ENCODE measurements at places on chromosomes 1 and 21. TPM values are rescaled to one million over a fixed set of nuclear protein-coding genes. Genes with fewer than 3 reads are reported as not detected.
A peak's percentile ranks its signal among the peaks of the same experiment; 100 is the strongest.

DNA sequence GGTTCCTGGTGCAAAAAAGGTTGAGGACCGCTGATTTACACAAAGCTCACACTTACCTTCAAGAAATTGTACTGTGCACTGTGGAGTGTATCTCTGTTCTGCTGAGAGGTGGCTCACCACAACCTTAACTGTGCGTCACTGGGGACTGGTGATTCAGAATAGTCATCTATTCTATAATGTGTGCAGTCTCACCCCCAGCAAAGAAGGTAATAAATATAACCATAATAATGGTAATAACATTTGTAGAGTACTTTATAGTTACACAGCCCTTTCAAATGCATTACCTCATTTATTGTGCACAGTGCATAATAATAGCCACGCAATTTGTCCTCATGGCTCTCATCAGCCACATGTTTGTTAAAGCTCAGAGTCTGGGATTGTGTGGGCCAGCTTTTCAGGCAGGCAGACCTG, 59.4 kb upstream of the DUSP10 start:
- DNase-seq = no peak

GRCh38 chr1:25195835-25196234, 36.5 kb downstream of the SYF2 start:
- DNase-seq = no peak

DNA sequence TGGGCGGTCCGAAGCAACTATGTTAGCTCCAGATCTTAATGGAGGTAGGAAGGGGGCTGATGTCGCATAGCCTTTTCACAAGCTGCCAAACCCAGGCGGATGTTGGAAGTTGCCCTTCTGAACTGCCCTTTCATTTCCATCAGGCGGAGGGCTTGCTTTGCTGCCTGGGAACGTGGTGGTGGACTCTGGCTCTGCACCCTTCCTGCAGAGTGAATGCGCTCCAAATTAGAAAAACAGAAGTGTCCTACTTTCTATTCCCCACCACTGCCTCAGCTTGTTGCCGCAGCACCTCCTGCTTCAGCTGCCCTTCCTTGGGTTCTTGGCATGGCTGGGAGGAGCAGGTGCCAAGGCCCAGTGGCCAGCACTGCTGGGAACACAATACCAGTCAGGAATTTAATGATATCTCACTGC, 60.6 kb downstream of the AK4 start:
- DNase-seq = peak; percentile 46

DNA sequence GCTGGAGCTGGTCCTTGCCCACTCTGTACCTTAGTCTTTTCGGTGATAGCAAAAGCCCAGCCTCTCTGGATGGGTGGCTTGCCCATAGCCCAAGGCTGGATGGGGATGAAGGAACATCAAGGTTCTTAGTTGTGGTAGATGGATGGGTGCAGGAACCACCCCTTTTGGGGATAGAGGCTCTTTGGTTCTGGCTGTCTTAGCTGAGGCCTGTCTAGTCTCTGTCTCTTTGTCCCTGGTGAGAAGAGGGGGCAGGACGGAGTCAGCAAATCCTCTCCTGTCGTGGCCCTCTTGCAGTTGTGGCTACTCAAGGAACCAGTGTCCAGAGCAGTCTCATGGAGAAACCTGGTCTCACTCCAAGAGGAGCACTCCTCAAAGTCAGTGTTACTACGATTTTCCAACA, 8.5 kb downstream of the VANGL2 start:
- no peak for DNase-seq

DNA sequence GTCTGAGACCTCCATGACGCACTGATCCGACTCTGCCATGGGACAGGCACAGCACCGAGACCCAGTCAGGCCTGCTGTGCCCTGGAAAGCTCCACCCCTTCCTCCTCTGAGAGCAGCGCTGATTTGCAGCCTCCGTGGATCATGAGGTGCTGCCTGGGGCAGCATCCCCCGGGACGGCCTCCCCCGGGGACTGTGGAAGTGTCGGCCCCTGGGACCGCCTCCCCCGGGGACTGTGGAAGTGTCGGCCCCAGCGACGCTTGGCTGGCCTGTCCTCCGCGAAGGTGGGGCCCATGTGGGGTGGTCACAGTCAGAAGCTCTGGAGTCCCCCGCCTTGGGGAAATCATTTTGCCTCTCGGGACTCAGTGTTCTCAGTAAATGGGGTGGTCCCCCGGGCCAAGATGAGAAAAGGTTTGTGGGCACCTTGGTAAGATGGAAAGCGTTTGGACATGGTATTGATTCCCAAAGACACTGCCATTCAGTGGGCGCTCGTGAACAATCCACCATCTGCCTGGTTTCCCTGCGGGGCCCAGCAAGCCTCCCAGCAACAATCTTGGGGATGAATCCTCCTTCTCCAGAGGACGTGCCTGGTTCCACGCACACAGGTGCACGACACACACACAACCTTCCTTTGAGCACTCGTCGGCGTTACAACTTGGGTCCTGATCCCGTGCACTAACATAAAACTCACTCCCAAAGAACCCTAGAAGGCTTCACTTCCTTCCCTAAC, 3.0 kb downstream of the TFF2 start:
- DNase-seq = no peak

GRCh38 chr1:212520299-212520698, 87.6 kb downstream of the NENF start:
- no peak for DNase-seq

- no peak for DNase-seq
Observed at GRCh38 chr1:84721152-84721551, 30.9 kb upstream of the SSX2IP start.

DNA sequence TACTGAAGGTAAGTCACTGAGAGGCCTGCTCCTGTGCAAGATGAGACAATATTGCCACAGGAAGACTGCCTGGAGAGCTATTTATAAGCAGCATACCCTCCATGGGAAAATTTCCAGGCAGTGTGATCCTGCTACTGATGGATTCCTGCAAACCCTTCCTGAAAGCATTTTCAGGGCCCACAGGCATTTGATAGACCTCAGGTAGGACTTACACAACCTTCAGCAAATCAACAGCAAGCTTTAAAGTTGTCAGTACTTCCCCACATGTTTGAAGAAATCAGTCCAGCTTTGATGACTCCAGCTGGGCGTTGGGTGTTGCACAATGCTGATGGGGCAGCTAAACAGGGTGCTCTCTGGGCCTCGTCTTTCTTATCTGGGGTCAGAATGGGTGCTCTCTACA, 108.8 kb downstream of the PLXNA2 start:
- DNase-seq = no peak

DNA sequence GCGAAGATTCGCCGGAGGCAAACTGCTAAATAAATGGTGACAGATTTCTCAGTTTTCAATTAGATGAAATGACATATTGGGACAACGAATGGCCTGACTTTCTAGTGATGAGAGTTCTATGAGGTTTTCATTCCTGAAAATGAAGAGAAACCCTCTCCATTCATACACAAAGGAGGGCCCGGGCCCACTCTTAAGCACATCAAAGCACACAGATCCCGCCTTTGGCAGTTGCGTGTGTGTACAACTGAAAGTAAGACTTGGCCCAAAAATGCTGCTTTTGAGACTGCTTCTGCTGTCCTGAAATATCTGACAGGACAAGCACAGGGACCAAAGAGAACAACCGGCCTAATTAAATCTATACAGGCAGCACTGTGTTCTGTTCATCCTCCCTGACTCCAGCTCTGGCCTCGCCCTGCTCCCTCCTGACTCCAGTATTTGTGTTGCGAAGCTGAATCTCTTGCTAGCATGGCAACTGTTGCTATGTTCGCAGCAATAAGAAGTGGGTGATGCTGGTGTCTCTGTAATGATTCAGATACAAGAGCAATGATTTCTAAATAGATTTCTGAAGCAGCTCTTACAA, 7.4 kb downstream of the LRRC53 start:
- DNase-seq = no peak

GRCh38 chr1:145892486-145893087, 6.9 kb upstream of the ANKRD35 start:
- DNase-seq = no peak

GRCh38 chr1:243457363-243457982, 201.6 kb downstream of the SDCCAG8 start:
- no peak for DNase-seq

DNA sequence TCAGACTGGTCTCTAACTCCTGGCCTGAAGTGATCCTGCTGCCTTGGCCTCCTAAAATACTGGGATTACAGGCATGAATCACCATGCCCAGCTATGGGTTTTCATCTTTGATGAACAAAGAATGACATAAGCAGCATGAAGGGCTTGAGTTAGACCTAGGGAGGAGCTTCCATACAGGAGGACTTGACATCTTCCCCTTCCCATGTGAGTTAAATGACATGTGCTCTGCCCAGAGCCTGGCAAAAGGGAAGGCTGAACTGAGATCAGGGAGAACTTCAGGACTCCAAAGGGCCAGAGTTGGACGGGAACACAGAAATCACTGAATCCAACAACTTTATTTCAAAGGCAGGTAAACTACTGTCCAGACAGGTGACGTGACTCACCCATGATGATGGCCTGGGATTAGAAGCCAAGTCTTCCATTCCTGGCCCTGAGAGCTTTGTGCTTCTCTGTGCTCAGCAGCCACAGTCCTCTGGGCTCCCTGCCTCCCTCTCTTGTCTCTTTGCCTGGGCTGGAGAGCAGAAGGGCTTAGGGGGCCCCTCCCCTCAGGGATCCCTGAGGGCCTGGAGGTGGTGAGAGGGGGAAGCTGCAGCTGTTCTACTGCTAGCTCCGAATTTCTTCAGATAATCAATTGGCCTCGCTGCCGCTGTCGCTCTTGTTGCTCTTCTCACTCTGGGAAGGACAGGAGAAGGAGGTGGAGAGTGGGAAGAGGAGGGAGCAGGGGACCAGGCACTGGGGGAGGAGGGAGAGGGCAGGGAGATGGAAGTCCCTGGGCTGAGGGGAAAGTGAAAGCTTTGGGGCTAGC, 7.6 kb downstream of the NHLH1 start:
- no peak for DNase-seq

- DNase-seq = no peak
Observed at GRCh38 chr1:8976338-8976737, 30.7 kb downstream of the CA6 start.

GRCh38 chr1:95007687-95008086, 65.1 kb downstream of the ALG14 start:
- DNase-seq = no peak

DNA sequence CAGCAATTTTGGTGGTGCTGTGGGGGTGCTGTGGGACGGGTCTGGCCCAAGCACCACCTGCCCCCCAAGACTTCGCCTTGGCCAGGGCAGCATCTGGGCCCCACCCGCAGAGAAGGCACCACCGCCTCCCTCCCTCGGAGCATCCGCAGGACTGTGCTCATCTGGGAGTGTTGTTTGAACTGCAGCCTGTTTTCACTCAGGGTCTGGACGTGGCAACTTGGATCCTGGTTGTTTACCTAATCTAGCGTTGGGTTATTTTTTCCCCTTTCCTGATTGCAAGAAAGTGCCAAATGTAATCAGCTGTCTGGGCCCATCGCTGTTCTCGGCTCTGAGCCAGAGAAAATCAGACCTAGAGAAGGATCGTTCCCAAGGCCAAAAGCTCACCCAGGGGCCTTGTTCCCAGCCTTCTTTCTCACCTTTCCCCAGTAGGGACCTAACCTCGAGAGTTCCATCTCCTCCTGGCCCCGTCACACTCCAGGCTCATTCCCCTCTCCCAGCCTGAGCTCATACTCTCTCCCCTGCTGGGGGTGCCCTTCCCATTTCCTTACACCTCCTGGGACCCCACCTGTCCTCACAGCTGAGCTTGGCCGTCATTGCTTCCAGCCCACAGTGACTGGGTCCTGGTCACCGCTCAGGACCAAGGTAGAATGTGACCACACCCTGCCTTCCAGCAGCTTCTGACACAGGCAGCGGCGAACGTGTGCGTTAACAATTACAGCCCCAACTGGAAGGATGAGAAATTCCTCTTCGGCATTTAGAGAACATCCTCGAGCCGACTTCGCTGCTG, 72.0 kb upstream of the FAM20B start:
- no peak for DNase-seq

GRCh38 chr1:12454406-12455391, 163.3 kb downstream of the DHRS3 start:
- DNase-seq = no peak

- no peak for DNase-seq
Observed at GRCh38 chr21:33231526-33231925, 1.8 kb downstream of the IFNAR2 start.

DNA sequence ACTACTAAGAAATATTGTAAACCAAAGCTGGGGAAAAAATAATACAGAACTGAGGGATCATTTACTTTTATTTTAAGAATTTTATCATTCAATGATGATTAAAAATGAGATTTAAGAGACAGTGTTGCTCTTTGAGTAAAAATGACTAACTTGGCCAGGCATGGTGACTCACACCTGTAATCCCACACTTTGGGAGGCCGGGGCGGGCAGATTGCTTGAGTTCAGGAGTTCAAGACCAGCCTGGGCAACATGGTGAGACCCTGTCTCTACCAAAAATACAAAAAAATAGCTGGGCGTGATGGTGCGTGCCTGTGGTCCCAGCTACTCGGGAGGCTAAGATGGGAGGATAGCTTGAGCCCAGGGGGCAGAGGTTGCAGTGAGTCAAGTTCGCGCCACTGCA, 21.8 kb upstream of the PLEKHO1 start:
- DNase-seq = no peak

DNA sequence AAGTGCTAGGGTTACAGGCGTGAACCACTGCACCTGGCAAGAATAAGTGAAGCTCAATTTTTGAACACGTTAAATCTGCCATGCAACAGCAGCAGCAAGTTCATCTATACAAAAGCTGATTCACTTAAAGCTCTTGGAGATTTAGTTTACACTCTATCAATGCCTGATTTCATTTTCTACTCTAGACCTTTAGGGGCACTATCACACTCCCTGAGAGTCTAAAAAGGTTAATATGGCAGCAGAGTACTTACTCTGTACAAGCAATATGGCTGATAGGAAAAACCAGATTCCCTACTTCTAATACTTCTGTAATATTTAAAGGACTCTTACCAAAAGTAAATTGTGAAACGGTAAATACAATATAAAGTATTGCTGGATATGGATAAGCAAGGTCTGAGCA, 4.8 kb downstream of the RBM34 start:
- DNase-seq = no peak

DNA sequence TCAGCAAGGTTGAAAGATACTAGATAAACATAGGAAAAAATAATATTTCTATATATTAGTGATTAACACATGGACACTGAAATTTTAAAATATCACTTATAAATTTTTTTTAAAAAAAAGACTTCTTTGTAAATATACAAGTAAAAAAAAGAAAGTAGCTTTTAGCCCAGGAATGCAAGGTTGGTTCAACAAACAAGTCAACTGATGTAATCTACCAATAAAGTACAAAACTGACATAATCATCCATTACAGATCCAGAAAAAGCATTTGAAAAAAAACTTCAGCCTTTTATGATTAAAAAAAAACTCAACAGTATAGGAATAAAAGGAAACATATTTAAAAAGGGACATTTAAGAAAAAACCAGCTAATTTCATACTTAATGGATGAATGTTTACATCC, 48.4 kb downstream of the TRMT1L start:
- no peak for DNase-seq

- no peak for DNase-seq
Observed at GRCh38 chr1:203858055-203858454, 3.3 kb upstream of the SNRPE start.

- no peak for DNase-seq
Observed at GRCh38 chr1:100232156-100232555, 17.5 kb downstream of the DBT start.

Gene TNNT2
- total RNA-seq = not detected

Gene FCGR3B
- total RNA-seq = 1.7 TPM

Gene NBPF11
- total RNA-seq = 4.7 TPM

Gene MAN1C1
- 25.1 TPM for total RNA-seq

Gene DCST2
- 1.4 TPM for total RNA-seq

Gene INTS7
- total RNA-seq = 8.4 TPM

Gene CGN
- 65.4 TPM for total RNA-seq

Gene ZNF593OS
- total RNA-seq = not detected

Gene CAMTA1
- total RNA-seq = 49.4 TPM

Data from right lobe of liver (tissue), 6 donors.